H1 (cell line): ENCODE measurements at places on chromosomes 1 and 21. TPM values are rescaled to one million over a fixed set of nuclear protein-coding genes. Genes with fewer than 3 reads are reported as not detected.

- H3K36me3 ChIP-seq: no peaks in the 10 kb centered on the region
- no peak overlapping the region for H3K4me3 ChIP-seq
- no peaks in the 10 kb centered on the region for H3K27me3 ChIP-seq
These were observed 29.8 kb downstream of the RBM11 start for GRCh38 chr21:14245711-14246110.

- H3K27ac ChIP-seq: no peak overlapping the region
- H3K4me3 ChIP-seq: no peak overlapping the region
- no peaks in the 10 kb centered on the region for H3K36me3 ChIP-seq
- H3K4me1 ChIP-seq: no peaks in the 10 kb centered on the region
These were observed 17.6 kb downstream of the GPR137B start for GRCh38 chr1:236159704-236160539.

LIN28A gene
- 1,467 and 1,486 TPM in 2 replicates for total RNA-seq

AKNAD1 gene
- not detected in 2 replicates for total RNA-seq

SPATA1 gene
- 1.1 TPM in 2 replicates for total RNA-seq

DNA sequence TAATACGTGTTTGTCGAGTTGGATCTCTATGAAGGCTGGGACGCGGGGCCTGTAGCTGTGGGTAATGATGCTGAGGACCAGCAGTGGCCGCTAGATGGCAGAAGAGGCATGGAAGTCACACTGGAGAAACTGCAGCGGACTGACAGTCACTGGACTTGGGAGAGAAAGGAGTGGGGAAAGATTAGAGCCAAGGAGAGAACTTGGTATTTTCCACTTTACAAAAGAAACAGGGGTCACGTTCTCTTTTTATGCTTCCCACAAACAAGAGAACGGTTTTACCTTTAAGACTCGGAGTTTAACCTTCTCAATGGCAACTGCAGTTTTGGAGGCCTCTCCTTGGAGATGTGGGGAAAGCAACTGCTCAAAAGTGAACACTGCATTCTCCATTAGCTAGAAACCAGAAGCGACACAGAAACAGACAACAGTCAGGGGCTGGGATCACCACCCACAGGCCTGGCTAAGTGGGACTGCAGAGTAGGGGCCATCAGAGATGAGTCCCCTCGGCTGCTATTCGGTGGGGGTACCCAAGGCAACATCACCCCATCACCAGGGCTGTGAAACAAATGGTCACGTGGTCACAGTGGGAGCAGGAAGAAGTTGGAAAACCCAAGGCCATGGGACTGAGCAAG, 51.1 kb upstream of the EDEM3 start:
- peak; percentile 69 for DNase-seq
- no peaks in the 10 kb centered on the region for H3K36me3 ChIP-seq
- H3K27me3 ChIP-seq: no peaks in the 10 kb centered on the region
- no peaks in the 10 kb centered on the region for H3K4me1 ChIP-seq
- no peak overlapping the region for H3K27ac ChIP-seq
